ENCODE measurements at places on chromosomes 5 and 9. TPM values are rescaled to one million over a fixed set of nuclear protein-coding genes. Genes with fewer than 3 reads are reported as not detected.

- no peaks in the 10 kb centered on the region for H3K36me3 ChIP-seq
- no peak for DNase-seq
- no peak overlapping the region for H3K4me3 ChIP-seq
- no peaks in the 10 kb centered on the region for H3K27me3 ChIP-seq
Measured at GRCh38 chr5:82314964-82315758, 37.0 kb upstream of the RPS23 start.

GRCh38 chr9:84991514-84991870 is 322.0 kb downstream of the NTRK2 start:
- H3K27me3 ChIP-seq, result no peaks in the 10 kb centered on the region
- no peak overlapping the region for H3K4me3 ChIP-seq
- no peak overlapping the region for H3K27ac ChIP-seq

CD14 gene
- total RNA-seq, result 25.0 TPM

- no peak for DNase-seq
- H3K27me3 ChIP-seq, result no peaks in the 10 kb centered on the region
- H3K36me3 ChIP-seq, result no peaks in the 10 kb centered on the region
- H3K27ac ChIP-seq, result no peak overlapping the region
- H3K4me1 ChIP-seq, result no peaks in the 10 kb centered on the region
Measured at GRCh38 chr9:16885931-16886330, 15.5 kb upstream of the BNC2 start.

- no peaks in the 10 kb centered on the region for H3K4me1 ChIP-seq
- no peaks in the 10 kb centered on the region for H3K27me3 ChIP-seq
- no peak overlapping the region for H3K27ac ChIP-seq
- no peak for DNase-seq
- H3K4me3 ChIP-seq, result no peak overlapping the region
- H3K36me3 ChIP-seq, result no peaks in the 10 kb centered on the region
Measured at GRCh38 chr9:123457583-123457982, 101.6 kb downstream of the CRB2 start.

NDUFS6 gene
- 135 TPM for total RNA-seq

All from right atrium auricular region (tissue), 2 donors.